ENCODE measurements at places on chromosomes 3 and 15. TPM values are rescaled to one million over a fixed set of nuclear protein-coding genes. Genes with fewer than 3 reads are reported as not detected.

Gene C3orf52
- total RNA-seq = 12.5 TPM

Gene CFAP92
- total RNA-seq = not detected

Gene ACAD11
- 27.8 TPM for total RNA-seq

Gene CPN2
- total RNA-seq = not detected

Gene LRRC15
- 2.5 TPM for total RNA-seq

Gene ALG1L2
- total RNA-seq = not detected

Gene CP
- 0.28 TPM for total RNA-seq

Gene SV2B
- not detected for total RNA-seq

Gene GPR149
- total RNA-seq = not detected

Gene SLC9C1
- not detected for total RNA-seq

Gene ANKUB1
- not detected for total RNA-seq

DNA sequence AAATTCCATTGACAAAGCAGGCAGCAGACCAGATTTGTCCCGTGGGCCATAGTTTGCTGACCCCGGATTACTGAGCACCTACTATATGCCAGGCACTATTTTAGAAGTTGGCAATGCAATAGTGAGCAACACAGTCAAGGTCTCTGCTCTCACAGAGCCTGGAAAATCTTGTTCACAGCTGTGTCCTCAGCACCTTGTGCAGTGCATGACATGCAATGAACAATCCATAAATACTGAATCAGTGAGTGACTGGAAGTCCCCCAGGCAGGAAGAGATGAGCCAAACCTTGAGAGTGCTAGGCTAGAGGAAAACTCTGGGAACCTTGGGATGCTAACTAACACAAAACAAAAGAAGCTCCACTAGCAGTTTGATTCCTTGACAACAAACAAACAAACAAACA is 14.4 kb downstream of the TM4SF1 start:
- DNase-seq = peak; percentile 86

DNA sequence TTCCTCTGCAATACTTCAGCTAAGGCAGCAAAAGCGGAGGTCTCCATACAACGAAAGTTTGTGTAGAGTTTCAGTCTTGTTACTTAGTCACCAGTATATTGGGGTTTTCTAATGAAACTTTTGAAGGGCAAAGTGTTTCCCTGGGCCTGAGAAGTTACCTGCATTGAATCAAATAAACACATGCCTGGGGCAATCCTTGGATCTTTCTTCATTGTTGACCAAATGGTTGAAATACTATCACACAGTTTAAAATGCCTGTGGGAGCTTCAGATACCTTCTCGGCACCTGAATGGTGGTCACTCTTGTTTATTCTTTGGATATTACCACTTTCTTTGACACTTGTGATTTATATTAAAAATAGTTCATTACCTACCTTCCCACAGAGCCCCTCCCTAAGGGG is 988 bp upstream of the CHSY1 start:
- DNase-seq = no peak

DNA sequence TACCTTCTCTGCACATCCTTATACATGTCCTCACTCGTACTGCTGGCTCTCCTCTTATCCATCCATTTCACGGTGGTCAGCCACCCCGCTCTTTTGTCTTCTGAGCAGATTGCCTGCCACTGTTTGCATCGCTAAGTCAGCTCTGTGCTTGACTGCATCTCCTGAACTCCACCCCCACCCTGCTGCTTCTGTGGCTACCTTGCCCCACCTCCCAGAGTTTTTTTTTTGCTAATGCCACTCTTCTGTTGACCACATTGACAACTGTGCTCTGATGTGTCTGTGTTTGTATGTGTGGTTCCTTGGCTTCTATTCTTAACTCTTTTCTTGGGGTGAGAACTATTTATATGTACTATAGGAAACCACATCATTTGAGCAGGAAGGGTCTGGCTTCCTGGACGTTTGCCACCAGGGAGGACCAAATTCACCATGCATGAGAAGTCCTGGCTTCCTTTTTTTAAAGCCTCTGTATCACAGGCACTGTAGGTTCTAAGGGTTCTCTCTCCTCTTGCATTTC is 12.8 kb upstream of the MTMR10 start:
- no peak for DNase-seq

GRCh38 chr3:187750513-187751123 is 5.3 kb upstream of the BCL6 start:
- peak; percentile 20 for DNase-seq

DNA sequence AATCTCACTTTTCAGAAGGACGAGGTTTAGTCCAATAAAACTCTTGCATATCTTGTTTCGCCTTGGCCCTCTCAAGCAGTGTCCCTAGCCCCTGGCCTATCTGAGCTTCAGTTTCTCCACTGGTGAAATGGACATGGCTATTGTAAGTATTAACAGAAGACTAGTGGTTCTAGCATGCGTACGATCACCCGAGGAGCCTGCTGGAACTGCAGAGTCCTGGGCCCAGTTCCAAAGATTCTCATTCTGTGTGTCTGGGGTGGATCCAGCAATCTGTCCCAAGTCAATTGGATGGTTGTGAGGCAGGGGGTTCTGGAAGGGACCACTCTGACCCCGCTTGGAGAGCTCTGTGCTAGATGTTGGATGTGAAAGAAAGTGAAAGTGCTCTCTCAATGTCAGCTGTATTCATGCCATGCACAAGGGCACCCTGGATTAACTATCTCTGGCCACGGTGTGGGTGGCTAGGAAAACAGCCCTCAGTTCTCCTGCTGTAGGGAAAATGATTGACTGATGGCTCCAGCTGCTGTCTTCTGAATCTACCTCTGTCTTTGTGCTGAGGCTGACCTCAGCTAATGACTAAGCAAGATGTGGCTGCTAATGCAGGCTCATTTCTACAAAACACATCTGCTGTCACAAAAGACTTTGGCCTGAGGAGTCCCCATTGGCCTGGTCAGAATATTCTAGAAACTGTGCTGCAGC is 1.9 kb upstream of the PLA1A start:
- DNase-seq = no peak

- peak; percentile 31 for DNase-seq
Measured at GRCh38 chr15:80455051-80455648, 51.0 kb downstream of the ARNT2 start.

- peak; percentile 10 for DNase-seq
Measured at GRCh38 chr3:13480340-13481318, 523 bp downstream of the HDAC11 start.

DNA sequence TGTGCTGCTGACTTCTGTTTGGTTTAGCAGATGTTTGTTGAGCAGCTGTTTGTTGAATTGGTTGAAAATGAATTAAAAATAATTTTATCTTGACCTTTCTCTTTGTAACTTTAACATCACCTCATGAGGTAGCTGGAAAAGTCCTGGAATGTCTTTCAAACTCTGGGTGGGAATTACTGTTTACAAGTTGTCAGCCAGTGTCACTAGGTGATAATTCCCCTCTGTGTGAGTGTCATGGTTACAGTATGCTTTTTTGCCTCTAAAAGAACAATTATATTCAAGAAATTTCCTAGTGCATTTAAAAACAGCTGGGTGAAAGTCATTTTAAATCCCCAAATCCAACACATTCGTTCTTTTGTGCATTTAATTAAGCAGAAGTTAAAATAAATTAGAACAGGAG is 113.2 kb downstream of the PTPRG start:
- no peak for DNase-seq

DNA sequence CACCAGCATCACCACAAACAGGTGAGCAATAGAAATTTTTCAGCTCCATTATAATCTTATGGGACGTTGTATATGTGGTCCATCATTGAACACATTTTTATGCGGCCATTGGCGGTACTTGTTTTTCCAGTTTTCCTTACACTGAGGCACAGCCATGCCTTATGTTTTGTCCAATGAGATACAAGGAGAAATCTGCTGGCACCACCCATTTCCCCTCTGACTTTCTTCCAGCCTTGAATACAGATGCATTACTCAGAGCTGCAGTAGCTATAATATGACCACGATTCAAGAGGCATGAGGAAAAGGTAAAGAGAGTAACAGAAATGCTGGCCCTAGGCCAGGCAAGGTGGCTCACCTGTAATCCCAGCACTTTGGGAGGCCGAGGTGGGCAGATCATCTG is 9.0 kb upstream of the PIK3R4 start:
- no peak for DNase-seq

GRCh38 chr15:98120561-98120960 is 160.1 kb downstream of the ARRDC4 start:
- no peak for DNase-seq

DNA sequence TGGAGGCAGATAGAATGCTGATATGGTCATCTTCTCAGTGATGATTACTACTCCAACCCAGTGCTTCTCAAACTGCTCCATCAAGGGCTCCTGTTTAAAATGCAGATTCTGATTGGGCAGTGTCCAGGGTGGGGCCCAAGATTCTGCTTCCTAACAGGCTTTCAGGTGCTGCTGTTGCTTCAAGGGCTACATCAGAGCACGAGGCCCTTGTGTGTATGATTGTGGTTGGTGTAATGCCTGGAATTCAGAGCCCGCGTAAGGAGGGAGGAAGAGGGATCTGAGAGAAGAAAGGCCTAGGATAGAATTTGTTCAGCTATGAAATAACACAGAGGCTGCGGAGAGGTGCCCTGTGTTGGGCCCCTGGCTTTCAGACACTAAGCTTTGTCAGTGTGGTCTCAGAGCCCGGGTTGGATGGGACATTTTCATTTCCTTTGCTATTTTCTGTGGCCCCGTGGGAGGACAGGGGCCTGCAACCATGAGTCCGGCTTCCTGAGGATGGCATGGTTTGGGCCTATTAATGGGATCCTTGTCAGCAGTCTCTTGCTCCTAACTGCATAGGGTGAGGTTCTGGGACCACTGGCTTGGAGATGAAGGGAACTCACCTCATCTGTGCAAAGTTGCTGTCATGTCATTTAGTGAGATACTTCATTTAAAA is 53.0 kb downstream of the ATP1B3 start:
- DNase-seq = no peak

DNA sequence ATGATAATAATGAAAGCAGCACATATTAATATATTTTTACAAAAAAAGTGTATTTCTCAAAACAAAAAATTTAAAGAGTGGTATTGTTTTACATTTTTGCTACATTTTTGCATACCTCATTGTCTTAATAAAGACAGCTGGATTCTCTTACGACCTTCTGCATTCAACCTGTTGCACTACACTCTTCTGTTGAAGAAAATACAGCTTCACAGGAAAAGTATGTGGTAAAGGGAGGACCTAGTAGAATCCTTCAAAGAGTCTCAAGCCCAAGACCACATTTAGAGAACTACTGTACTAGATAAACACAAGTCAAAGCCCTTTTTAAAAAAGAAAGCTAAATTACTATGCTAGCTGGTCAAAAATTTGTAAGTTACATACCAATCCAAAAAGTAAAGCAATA is 7.9 kb downstream of the ZNF280D start:
- DNase-seq = no peak

GRCh38 chr3:126867863-126868200 is 115.1 kb upstream of the PLXNA1 start:
- no peak for DNase-seq

All from IMR-90 (cell line).